DMS79 treated with DMSO at 0.1 percent for 48 hours (cell line): ENCODE measurements at places on chromosomes 4 and X.
A peak's percentile ranks its signal among the peaks of the same experiment; 100 is the strongest.

- DNase-seq = no peak
Observed at GRCh38 chrX:39497702-39498265, 600.0 kb downstream of the BCOR start.

- peak; percentile 17 for DNase-seq
Observed at GRCh38 chrX:153901753-153902140, 2.7 kb upstream of the AVPR2 start.

GRCh38 chr4:19725130-19725529, 526.6 kb upstream of the SLIT2 start:
- DNase-seq = no peak

GRCh38 chr4:156638925-156639605, 332.5 kb downstream of the PDGFC start:
- DNase-seq = no peak

GRCh38 chrX:54920610-54921426, at the start of gene TRO:
Gene TRO, plus strand, starts transcription at chrX:54920824. Its CDS starts 1,423 bp downstream, at chrX:54922247.
- DNase-seq = peak; percentile 26

DNA sequence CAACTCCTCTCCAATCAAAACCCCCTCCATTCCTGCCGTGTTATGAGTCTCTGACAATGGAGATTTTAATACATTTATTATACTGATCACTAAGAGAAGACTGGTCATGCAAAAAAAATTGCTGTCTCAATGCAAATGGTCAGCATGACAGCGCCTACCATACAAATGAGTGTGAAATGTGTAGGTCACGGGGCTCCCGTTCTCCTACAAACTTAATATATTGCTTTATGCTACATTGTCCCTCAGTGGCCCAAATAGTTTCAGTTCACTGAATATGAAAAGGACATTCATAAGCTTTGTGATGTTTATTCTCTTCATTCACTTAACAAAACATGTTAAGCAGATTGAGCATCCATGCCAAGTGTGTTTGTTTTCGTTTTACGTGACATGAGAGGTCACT, 116.1 kb downstream of the SPANXN3 start:
- no peak for DNase-seq

GRCh38 chr4:176653401-176654220, 139.1 kb downstream of the VEGFC start:
- no peak for DNase-seq

GRCh38 chr4:182583703-182584415, 333.3 kb downstream of the DCTD start:
- peak; percentile 33 for DNase-seq

DNA sequence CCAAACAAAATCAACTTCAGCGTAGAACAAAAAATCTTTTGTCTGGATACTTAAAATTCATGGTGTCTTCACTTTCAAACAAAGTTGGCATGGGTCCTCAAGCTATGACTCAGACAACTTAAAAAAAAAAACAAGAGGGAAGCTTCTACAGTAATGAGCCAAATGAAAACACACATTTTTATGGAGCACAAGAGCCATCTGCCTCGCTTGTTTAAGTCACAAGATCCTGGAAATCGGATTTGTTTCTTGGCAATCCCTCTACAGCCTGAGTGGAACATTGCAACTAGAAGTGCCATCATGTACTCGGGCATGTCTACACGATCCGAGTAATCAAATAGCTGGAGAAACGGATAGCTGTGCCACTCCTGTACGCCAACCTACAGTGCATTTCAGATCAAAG, 22.6 kb downstream of the LAMP2 start:
- peak; percentile 88 for DNase-seq

DNA sequence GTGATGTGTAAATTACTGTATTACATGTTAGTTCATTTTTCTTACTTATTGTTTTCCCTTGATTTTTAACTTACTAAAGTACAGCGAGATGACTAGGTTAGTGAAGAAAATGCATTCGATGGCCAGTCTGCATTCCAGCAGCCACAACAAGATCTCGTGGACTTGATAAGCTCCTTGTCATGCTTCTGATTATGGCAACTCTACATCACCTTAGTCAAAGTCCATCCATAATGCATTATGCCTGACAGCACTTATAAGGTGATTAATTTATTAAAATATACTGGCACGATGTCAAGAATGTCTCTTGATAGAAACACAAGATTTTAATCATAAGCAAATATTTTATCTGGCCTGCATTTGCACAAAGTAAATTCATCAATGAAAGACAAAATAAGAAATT, 109.9 kb upstream of the NAP1L5 start:
- DNase-seq = no peak

- DNase-seq = no peak
Observed at GRCh38 chrX:129831091-129831885, 12.4 kb downstream of the ZDHHC9 start.

- DNase-seq = no peak
Observed at GRCh38 chr4:112485930-112486329, 30.1 kb downstream of the NEUROG2 start.

DNA sequence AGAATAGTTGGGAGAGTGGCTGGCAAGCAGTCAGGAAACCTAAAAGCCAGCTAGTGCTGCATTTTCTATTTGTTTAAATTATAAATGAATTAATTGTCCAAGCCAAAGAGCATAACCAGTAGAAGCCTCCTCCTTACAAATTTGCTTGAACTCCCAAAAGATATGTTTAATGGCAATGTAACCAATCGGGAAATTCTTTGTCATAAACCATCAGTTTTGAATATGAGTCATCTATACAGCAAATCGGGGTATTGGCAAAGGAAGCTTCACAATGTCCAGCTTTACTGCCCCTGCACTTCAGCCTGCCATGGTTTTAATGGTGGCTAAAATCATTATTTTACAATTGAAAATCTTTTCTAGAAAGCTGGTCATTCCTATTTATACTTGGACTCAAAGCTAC, 216.6 kb downstream of the SHROOM3 start:
- DNase-seq = no peak

DNA sequence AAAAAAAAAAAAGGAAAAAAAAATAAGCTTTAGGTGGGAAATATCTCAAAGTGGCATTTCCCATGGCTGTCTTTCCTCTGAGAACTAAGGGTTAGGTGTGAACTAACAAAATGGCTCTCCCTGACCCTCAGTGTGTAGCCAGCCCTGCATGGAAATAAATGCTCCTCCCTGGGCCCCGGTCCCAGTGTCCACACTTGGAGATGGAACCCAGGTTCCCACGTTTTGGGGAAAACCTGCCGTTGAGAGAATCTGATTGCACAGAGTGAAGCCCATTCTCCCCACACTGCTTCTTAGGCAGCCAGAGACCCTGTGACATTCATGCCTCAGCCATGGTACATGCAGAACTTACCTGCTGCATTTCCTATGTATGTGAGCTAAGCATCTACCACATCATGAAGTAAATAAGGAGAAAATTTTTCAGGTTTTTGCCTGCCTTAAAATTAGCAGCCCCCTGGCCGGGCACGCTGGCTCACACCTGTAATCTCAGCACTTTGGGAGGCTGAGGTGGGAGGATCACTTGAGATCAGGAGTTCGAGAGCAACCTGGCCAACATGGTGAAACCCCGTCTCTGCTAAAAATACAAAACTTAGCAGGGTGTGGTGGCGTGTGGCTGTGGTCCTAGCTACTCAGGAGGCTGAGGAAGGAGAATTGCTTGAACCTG, 34.5 kb downstream of the HTT-AS start:
- DNase-seq = no peak

- no peak for DNase-seq
Observed at GRCh38 chrX:80266979-80267378, 153.3 kb upstream of the TENT5D start.

DNA sequence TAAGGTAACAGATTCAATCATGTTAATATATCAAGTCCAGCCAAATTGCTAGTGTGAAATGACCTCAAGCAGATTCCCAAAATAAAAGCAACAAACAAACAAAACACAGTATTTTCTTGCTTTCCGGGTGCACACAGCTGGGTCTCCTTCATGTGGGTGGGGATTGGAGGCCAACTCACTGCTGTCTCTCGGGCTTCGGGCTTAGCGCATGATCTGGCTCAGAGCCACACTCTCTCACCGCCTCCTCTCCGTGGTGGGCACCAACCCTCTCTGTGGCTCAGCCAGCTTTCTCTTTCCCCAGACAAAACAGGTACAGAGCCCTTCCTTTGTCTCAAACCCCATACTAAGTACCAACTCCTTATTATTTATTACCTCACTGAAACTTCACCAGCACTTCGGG, 2.9 kb upstream of the REELD1 start:
- DNase-seq = no peak

DNA sequence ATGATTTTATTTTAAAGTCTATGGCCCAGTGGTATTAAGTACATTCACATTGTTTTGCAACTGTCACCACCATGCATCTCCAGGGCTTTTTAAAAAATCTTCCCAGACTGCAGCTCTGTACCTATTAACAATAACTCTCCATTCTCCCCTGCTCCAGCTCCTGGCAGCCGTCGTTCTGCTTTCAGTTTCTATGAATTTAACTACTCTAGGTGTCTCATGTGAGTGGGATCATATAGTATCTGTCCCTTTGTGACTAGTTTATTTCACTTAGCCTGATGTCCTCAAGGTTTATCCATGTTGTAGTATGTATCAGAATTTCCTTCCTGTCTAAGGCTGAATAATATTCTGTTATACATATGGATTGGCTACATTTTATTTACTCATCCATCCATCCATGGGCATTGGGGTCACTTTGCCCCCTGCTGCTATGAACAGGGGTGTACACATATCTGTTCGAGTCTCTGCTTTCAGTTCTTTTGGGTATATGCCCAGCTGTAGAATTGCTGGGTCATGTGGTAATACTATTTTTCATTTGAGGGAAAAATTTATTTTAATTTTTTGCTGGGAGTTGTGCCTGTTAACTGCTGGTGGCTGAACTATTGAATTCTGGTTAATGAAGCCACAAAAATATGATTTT, 131.3 kb downstream of the ARHGAP10 start:
- DNase-seq = no peak

DNA sequence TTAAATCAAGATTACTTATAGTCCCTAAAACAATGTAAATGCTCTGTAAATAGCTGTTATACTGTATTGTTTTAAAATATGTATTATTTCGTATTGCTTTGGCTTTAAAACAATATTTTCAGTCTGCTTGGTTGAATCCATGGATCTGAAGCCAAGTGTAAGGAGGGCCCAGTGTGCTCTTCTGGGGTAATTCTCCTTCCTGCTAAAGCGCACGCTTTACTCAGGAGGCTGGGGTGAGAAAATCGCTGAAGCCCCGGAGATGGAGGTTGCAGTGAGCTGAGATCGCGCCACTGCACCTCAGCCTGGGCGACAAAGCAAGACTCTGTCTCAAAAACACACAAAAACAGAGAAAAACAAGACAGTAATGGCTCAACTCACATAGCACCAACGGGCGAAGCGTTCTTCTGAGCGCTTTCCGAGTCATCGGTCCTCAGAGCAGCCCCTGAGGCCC, 391 bp upstream of the IDUA start:
- no peak for DNase-seq

GRCh38 chrX:46666831-46667230, 92.1 kb downstream of the SLC9A7 start:
- no peak for DNase-seq

- no peak for DNase-seq
Observed at GRCh38 chrX:111009256-111009655, 86.7 kb upstream of the PAK3 start.

GRCh38 chr4:32025851-32026459, 1305.8 kb downstream of the PCDH7 start:
- no peak for DNase-seq

DNA sequence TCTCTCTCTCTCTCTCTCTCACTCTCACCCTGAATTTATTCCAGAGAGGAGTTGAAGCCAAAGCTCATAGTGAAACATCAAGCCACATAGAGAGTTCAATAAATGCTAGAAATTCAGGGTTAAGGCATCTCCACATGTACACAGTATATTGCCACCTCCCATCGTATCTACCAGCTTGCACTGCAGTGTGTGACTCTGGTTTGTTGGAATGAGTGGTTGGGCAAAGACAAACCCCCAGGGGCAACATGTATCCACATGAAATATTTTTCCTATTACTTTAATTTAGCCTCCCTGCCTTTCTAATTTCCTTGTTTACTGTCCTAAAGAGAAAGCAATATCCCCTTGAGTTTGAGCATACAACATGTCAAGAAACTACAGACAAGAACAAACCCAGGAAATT, 247.3 kb downstream of the SPATA18 start:
- DNase-seq = no peak

- no peak for DNase-seq
Observed at GRCh38 chr4:73732759-73733431, 7.5 kb upstream of the CXCL8 start.

GRCh38 chrX:39752815-39753214, 344.9 kb downstream of the BCOR start:
- DNase-seq = peak; percentile 6

DNA sequence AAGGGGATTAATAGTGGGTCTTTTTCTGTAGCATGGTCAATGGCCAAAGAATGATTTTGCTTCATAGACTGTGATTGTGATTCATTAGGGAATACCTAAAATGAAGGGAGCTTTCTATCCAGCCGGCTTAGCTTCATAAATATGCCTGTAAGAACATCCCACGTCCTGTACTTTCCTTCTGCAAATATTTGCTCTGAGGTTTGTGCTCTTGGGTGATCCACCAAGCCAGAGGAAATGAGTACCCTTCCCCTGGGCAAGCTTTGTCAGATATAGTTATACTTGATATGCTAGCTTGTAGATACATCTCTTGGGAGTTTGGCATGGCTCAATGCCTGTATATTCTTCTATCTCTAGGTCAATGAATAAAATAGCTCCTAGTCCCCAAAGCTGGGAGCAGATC, 28.2 kb upstream of the SPARCL1 start:
- no peak for DNase-seq

- DNase-seq = no peak
Observed at GRCh38 chr4:181956512-181956911, 286.7 kb upstream of the TENM3 start.

DNA sequence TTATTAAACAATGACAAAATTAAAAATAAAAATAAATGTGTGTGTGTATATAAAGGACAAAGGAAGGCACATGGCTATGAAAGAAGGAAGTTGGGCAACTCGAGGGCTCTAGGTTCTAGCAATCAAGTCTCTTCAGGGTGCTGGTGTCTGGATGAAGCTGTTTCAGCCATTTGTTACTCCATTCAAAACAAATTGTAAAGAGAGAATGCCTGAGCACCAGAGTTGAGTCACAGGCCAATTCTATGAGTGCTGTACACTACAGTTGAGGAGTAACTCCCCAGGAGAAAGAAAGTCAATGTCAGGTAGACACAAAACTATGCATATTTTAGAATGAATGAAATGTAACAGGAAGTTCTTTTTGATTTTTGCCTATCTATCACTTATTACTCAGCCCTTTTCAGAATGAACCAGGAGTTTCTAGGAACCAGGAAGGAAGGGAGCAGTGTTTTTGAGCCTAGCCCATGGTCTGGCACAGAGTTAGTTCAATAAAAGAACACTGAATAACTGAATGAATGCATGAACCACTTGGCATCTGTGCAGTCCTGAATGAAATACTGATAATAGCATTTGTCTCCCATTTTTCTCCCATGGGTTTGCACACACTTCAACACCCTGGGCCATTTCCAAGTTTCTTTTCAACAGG, 151.7 kb upstream of the CPEB2 start:
- no peak for DNase-seq

GRCh38 chr4:140012688-140013486, 141.1 kb downstream of the MAML3 start:
- DNase-seq = peak; percentile 22

- no peak for DNase-seq
Observed at GRCh38 chrX:6852869-6853268, 294.6 kb upstream of the STS start.

- DNase-seq = no peak
Observed at GRCh38 chr4:112889199-112889598, 160.3 kb upstream of the ANK2 start.

GRCh38 chr4:47839259-47839658, 1.4 kb upstream of the CORIN start:
- DNase-seq = no peak
